ENCODE measurements at places on chromosomes 1 and 21.

DNA sequence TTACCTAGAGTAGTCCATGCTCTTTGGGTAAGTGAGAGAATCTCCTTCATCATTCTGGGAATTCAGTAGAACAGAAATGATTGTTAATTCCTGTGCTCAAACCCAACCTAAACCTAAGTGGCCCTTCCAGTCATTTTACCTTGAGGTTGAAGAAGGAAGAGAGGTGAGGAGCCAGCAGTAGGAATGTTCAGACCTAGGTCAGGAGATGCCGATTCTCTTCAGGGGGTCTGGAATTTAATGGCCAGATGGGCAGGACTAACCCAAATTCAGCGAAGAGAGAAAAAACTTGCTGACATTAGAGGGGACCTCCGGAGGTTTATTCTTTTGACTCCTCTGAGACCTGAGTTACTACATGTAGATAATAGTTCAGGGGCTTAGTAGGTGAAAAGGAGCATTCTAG, 16.5 kb upstream of the OR2B11 start:
- DNase-seq: no peak

DNA sequence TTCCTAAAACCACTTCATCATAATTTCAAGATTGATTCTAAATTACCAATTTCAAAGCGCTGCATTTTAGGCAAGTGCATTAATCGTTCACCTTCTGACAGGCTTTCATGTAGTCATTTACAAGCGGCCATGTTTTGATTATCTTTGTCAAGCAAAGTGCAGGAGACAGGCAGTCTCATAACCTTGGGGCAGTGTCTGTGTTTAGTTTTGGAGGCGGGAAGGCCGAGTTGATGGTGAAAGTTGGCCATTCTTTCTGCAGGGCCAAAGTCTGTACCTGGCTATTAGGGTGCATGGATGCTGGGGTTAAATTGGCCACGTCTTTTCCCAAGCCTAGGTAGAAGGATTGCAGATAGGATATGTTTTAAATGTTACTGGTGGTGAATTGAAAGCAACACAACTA, 2.9 kb downstream of the AGPAT3 start:
- no peak for DNase-seq

GRCh38 chr1:221039616-221040015, 160.4 kb downstream of the HLX start:
- no peak for DNase-seq

GRCh38 chr1:186443638-186444037, 17.3 kb downstream of the PDC start:
- no peak for DNase-seq

DNA sequence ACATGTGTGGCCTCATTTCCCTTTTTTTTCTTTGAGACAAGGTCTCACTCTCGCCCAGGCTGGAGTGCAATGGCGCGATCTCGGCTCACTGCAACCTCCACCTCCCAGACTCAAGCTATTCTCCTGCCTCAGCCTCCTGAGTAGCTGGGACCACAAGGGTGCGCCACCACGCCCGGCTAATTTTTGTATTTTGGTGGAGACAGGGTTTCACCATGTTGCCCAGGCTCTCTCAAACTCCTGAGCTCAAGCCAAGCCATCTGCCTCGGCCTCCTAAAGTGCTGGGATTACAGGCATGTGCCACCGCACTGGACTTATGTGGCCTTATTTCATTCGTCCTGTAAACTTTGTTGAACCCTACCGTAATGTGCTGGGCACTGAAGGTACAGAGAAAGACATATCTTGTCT, 569 bp upstream of the WARS2 start:
- peak; percentile 11 for DNase-seq

DNA sequence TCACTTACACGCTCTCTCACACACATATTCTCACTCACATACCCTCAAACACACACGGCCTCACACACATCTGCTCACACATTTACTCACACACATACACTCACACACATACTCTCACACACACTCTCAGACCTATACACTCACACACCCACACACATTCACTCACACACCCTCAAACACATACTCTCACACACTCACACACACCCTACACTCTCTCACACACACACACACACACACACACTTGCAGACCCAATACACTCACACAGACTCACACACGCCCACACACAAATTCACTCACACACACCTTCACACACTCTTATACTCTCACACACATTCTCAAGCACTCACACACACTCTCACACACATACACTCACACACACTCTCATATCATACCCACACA, 155.5 kb upstream of the BACE2 start:
- DNase-seq: no peak

All from suppressor macrophage treated with lipopolysaccharide for 1 hour (primary cell).